ENCODE measurements at places on chromosomes 2 and 18.

- DNase-seq, result no peak
Observed at GRCh38 chr2:113840518-113840917, 49.4 kb upstream of the ACTR3 start.

GRCh38 chr2:58055033-58055786 lies 8.6 kb downstream of the VRK2 start:
- DNase-seq, result peak; percentile 95

GRCh38 chr2:10717628-10718027 lies 3.8 kb upstream of the ATP6V1C2 start:
- no peak for DNase-seq

GRCh38 chr2:635687-636621 lies 41.3 kb downstream of the TMEM18 start:
- DNase-seq, result no peak

- DNase-seq, result no peak
Observed at GRCh38 chr2:149070681-149071320, 32.3 kb downstream of the LYPD6B start.

- DNase-seq, result peak; percentile 82
Observed at GRCh38 chr2:20934236-20934635, 109.6 kb downstream of the APOB start.

DNA sequence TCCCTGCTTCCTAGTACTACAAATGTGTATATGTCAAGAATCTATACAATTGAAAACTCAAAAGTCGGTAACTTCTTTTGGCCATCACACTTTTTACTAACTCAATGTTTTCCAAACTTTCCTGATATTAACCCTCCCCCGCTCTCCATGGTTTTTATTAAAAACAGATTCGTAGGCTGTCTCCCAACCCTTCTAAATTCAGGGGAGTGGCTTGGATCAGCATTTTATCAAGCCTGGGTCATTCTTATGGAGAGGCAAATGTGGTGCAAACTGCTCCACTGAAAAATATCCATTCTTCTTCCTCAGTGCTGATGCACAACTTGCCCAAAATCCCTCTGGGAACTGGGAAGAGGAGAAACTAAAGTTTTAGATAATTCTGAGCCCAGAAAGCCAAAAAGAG lies 134.2 kb downstream of the RIF1 start:
- no peak for DNase-seq

DNA sequence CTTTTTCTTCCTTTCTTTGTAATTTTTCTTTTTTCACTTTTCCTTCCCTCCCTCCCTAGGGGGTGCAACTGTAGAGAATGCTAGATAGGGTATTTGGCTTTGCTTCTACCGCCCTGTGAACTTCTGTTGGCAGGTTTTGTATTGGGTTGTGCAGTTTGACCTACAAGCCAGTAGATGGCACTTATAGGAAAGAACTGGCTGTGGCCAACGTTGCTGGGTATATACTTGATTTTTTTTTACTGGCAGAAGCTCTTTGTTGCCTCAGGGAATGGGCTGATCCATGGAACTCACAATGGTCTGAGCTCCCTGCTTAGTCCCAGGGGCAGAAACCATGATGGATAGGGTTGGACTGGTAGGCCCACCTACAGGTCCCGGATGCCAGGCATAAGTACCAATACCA lies 1019.5 kb upstream of the LRRTM1 start:
- no peak for DNase-seq

GRCh38 chr18:64219517-64219916 lies 70.6 kb upstream of the LINC00305 start:
- no peak for DNase-seq

GRCh38 chr2:222427646-222428301 lies 3.4 kb downstream of the SGPP2 start:
- DNase-seq, result no peak

DNA sequence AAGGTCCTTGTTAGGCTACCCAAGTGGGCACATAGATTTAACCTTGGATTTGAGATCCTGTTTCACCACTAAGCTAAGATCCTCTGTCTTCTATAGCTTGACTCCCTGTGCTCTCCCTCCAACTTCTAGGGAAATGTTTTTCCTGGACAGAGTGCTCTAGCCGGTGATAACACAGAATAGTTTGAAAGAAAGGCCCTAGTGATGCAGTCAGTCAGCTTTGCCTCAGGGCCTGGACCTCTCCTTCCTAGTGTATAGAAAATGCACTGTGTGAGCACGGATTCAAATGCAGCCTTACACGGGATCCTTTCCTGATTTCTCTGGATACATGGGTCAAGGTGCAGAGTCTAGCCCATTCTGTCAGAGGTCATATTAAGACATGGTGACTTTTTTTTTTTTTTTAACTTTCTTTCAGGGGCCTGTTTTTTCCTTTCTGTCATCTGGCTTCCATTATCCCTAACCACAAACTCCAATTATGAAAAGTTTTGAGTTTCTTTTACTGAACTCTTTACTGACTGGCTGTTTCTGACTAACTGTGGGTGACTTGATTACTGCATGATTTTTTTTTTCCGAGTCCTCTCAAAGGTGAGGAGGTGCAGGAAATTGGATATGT lies 122.6 kb downstream of the LRP1B start:
- no peak for DNase-seq

DNA sequence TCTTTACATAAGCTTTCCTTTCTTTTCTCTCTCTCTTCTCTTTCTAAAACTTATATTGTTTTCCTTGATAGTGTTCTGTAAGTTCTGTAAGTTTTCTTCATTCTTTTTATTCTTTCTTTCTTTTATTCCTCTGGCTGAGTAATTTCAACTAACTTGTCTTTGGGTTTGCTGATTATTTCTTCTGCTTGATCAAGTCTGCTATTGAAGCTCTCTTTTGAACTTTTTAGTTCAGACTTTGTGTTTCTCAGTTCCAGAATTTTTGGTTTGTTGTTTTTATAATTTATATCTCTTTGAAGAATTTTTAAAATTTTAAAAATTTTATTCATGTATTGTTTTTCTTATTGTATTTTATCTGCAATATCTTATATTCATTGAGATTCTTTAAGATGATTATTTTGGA lies 795.8 kb upstream of the SALL3 start:
- no peak for DNase-seq

GRCh38 chr2:64493788-64494187 lies 30.3 kb upstream of the AFTPH start:
- no peak for DNase-seq

GRCh38 chr18:75654851-75655751 lies 227.6 kb upstream of the SMIM21 start:
- DNase-seq, result no peak

DNA sequence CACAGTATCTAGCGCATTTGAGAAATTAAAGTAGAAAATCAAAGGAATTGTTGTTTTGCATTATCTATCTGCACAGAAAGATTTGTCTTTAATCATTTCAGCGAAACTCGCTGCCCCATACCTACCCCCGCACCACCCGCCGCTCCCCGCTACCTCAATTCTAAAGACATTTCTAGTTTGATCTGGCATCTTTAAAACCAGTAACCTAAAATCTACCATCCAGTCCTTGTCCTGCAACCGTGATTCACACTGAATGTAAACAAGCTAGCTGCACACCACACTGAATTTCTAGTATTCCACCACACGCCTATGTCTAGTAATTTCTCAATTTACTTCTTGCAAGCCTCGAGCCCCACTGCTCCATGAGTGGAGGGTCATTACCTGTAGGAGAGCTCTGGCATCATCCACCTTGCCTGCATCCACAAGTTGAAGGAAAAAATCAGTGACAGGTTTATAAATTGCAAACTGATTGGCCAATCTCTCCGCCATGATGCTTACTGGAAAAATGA lies 60.1 kb downstream of the ABCG8 start:
- no peak for DNase-seq

- no peak for DNase-seq
Observed at GRCh38 chr2:30580391-30580790, 133.3 kb downstream of the LCLAT1 start.

Measured in NCI-H446 treated with DMSO at 0.1 percent for 48 hours (cell line).